DMS153 (cell line): ENCODE measurements at places on chromosomes 1 and 21.

DNA sequence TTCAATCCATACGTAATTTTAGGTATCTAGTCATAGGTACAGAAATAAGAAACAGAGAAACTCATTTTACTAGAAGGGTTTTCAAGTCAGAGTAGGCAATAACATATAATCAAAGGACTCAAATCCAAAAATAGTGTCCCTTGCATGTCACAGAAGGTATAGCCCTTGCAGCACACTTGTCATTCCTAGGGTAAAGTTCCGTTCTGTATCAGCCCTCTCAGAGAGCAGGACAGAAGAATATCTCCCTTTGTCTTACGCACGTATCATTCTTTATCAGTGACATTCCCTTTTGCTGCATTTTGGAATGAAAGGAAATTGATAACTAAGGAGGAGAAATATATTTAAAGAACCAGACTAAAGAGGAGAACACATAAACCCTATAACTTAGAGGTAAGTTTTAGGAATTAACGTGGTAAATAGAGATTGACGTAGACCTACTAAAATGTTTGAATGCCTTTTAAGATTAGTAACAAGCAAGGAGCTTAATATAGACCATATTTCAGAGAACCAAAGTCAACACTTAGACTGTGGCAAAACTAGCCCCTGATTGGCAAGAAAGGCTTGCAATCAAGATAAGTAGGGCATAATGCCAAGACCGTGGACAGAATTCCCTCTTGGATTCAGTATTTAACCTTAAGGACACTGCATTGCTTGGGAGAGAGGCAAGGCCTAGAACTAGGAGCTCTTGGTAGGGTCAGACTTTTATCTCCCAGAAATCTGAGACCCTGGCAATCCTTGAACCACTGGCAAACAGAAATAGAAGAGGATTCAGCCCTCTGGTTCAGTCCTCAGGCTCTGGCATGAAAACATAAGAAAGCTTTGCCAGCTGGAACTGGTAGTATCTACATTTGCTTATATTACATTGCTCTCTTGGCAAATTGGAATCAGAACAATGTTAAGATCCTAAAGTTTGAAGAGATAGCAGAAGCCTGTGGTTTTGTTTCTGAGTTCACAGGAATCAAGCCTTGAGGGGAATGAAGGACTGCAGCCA is 232.1 kb downstream of the ASTN1 start:
- DNase-seq = no peak

GRCh38 chr1:226981838-226982237 is 41.7 kb downstream of the COQ8A start:
- DNase-seq = no peak

- no peak for DNase-seq
Measured at GRCh38 chr1:236083650-236084385, 18.9 kb upstream of the NID1 start.

DNA sequence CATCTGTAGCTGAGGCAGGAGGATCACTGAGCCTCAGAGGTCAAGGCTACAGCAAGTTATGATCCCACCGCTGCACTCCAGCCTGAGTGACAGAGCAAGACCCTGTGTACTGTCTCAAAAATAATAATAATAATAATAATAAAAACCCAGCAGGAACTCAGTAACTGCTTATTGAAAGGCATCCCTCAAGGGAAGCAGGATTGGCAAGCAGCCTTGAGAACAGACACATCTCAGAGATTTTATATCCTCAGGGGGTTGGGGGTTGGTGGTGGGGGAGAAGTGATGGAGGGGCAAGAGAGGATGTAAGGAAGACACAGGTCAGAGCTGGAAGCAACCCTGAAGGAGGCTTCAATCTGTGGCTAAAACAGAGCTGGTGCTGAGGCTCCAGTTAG is 29.6 kb downstream of the GNB1 start:
- DNase-seq = no peak

GRCh38 chr1:82621076-82621475 is 820.3 kb downstream of the ADGRL2 start:
- no peak for DNase-seq

DNA sequence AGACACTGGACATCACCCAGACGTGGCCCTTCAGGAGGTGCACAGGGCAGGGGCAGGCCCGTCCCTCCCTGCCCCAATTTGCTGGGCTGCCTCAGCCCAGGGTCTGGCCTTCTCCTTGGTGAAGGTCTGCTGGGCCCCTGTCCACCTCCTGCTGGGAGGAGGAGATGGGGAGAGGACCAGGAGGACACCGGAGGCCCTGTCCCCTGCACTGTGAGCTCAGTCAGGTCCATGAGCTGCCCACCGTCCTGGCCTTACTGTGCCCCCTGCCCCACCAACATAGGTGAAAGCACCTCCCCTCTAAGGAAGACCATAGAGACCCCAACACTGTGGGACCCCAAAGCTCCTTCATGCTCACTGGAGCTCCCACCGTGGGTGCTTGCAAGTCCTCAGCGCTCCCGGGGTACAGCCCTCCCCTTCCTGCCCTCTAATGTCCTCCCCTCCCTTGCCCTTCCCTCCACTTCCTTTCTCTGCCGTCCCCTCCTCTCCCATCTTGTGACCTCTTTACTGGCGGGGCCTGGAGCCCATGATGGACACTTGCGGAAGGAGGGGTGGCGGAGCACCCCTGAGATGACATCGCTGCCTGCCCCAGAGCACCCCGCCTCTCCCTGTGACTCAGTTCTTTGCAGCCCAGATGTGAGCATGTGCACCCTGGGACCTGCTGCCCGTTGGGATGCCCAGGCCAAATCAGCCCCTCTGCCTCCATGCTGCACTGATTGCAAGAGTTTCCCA is 4.6 kb downstream of the LRRC3 start:
- DNase-seq = no peak

- DNase-seq = no peak
Measured at GRCh38 chr1:239537795-239538194, 151.4 kb downstream of the CHRM3 start.

GRCh38 chr1:27571439-27572018 is 32.4 kb downstream of the AHDC1 start:
- no peak for DNase-seq

DNA sequence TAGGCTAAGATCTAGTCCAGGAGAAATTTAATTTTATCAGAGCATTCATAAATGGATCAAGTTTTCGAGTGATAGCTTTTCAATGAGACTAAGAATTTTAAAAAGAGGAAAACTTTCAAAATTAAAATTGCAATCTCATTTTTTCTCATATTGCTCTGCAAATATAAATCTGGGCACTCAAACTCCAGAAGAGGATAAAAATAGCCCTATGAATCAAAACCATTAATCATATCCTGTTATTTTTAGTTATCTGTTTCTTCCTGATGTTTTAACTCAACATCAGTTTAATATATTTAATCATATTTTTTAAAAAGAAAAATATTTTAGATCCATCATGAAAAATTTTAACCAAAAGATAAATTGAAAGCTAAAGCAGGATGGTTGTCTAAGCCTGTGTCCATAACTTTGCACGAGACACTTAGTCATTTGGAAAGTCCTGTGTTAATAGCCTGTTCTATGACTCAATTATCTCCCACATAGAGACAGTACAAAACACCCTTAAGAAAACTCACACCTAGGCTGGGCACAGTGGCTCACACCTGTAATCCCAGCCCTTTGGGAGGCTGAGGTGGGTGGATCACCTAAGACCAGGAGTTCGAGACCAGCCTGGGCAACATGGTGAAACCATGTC is 17.1 kb upstream of the PRRC2C start:
- DNase-seq = no peak

DNA sequence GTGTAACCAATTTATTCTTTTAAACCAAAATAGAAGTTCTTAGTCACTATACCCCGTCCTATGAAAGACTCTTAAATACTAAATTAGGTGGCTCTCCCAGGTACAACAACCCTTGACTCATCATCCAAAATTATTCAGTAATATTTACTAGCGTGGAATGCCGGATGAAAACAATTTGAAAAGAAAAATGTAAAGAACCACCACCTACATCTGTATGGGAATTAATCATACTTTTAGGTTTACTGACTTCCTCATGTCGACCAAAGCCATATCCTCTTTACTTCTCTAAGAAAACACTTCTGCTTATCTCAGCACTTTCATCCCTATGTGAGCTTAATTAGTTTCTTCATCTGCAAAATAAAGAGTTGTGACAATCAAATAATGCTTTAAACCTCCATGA is 139.6 kb downstream of the AKT3 start:
- no peak for DNase-seq

DNA sequence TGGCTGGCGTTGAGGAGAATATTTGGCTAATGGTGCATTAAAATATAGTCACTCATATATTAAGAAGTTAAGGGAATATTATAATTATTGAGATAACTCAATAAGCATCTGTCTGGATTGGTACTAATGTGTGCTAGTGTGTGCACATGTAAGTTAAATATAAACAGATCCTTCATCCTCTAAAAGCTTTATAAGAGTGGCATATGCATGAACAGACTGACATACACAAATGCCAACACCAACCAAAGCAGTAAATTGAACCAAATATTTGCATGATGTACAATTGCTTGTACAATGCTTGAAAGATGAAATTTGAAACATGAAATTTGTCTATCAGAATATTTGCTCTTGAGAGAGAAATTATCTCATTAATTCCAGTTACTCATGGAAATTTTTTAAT is 344.9 kb downstream of the ADGRL2 start:
- no peak for DNase-seq

DNA sequence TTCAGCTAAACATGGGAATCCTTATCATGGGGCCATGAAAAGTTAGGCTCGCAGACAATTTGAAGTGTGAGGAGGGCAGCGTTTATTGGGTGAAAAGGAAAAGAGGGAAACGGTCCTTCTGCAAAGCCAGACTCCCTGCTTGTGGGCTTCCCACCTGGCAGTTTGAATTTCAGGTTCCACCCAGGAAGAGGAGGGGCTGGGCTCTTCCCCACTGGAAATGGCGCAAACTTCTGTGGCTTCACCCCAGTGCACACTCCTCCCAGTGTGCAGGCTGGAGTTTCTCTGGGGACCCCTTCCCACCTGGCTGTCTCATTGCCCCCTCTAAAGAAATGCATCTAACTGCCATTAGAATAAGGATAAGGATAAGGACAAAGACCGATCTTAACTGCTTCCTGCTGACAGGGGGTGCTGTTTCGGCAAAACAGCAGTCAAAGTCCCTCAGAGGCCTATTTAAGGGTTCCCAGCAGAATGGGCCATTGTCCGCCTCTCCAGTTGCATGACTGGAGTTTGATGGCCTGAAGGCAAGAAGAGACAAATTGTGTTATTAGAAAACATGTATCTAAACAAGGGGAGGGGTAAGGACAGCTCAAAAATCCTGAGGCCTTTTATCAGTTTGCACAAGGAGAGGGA is 20.4 kb downstream of the AIM2 start:
- DNase-seq = no peak

GRCh38 chr1:177091040-177091439 is 73.5 kb downstream of the ASTN1 start:
- no peak for DNase-seq

GRCh38 chr1:170012920-170013319 is 61.6 kb downstream of the KIFAP3 start:
- DNase-seq = no peak

- DNase-seq = no peak
Measured at GRCh38 chr1:233868461-233868860, 36.0 kb upstream of the SLC35F3 start.

- DNase-seq = no peak
Measured at GRCh38 chr1:33349081-33349759, 28.3 kb upstream of the A3GALT2 start.

DNA sequence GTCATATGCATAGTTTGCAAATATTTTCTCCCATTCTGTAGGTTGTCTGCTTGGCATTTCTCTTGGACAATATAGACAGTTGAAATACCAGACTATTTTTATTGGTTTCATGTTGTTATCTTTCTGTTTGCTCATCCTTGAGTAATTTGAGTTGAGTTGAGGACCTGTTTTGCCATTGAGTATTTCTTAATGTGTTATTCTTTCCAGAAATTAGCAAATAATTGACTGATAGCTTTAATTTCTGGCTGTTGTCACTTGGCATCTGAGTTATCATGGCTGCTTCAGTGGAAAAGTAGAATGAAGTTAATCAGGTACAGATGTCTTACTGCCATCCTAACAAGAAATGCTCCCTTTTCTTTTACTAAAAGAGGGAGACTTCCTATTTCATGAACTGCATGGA is 264.8 kb upstream of the DUSP10 start:
- DNase-seq = no peak

DNA sequence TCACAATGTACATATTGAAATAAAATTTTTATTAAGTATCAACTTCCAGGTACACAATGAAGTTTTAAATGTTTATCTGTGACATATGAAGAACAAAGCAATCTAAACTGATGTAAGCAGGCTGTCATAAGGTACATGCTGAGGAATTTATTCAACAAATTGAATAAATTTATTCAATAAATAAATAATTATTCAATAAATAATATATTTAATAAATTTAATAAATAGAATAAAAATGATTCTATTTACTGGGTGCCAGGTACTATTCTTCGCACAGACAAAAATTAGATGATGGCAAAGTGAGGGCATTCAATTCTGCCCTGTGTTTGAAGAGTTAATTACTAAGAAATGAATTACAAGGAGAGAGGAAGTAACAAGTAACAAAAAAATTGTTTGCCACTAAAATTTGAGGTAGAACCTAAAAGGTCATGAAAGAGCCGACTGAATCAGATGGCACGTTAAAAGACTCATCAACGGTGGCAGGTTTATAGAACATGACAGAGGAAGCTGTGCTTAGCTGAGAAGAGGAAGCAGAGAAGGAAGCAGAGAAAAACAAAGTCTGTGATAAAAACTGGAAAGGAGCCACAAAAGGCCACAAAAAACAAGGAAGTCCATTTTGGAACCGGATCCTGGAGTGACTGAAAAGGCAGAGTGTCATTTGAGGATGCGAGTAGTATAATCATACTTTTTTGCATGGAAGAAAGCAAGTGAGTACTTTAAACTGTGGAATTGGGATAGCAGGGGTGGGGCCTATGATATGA is 2.2 kb upstream of the USP24 start:
- DNase-seq = peak; percentile 63

DNA sequence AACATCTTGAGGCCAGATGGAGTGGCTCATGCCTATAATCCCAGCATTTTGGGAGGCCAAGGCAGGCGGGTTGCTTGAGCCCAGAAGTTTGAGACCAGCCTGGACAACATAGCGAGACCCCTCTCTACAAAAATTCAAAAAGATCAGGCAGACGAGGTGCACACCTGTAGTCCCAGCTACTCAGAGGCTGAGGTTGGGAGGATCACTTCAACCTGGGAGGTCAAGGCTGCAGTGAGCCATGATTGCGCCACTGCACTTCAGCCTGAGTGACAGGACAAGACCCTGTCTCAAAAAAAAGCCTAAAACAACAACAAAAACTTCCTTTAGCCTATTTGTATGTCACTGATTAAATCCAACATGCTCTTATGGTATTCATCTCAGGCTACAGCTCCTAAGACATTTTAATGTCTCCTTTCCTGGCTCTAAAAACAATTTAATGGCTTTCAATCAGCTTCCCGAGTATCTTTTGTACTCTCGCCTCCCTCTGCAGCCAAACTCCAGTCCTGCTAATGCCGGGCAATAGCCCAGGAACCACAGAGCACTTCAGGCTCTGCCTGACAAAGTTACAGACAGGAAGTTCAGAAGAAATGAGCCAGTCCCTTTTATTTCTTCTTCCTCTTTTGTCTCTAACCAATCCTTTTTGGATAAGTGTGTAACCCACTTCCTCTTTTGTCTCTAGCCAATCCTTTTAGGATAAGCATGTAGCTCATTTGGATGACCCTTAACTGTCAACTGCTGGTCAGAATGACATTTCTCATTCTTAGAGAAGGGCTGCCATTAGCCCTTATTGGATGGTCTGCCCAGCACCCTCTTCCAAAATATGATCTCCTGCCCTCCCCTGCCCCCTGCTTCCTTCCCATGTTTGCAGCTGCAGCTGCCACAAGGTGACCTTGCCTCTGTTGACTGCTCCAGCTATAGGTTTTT is 6.6 kb upstream of the DOP1B start:
- peak; percentile 32 for DNase-seq

GRCh38 chr1:94105581-94105952 is 15.4 kb downstream of the ABCA4 start:
- DNase-seq = no peak

- DNase-seq = no peak
Measured at GRCh38 chr21:42199868-42200463, 19.0 kb upstream of the ABCG1 start.
